ENCODE measurements at places on chromosomes 7 and 10.
A peak's percentile ranks its signal among the peaks of the same experiment; 100 is the strongest.

- no peak for DNase-seq
Measured at GRCh38 chr10:91512458-91512857, 102.3 kb downstream of the HECTD2 start.

GRCh38 chr10:29689001-29689400 lies 54.2 kb upstream of the SVIL start:
- no peak for DNase-seq

- no peak for DNase-seq
Measured at GRCh38 chr10:119845656-119846055, 27.0 kb downstream of the MCMBP start.

DNA sequence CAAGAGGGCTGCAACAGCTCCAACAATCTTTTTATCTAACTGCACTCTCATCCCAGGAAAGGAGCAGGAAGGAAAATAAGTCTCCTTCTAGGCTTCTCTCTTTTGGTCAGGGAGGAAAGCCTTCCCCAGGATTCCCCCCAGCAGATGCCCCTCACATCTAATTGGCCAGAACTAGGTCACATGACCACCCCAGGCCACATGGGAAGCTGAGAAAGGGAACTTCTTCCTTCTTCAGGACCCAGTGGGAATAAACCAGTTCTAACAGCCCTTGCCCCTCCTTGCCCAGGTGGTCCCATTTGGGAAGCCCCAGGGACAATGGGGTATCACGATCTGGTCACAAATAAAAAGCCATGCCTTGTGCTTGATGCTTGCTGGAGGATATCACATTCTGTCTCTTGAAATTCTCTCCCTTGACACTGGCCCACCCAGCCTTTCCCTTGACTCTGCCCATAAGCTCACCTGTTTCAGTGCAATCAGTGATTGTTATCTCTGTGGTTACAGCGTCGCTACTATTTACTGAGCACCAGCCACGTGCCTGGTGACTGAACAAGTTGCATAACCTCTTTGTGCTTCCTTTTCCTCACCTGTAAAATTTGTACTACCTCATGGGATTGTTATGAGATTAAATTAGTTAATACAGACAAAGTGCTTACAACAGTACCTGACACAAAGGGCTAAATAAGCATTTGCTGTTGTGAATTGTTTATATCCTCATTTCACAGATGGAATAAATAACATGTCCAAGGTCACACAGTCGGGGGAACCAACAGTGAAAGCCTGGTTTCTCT lies 9.0 kb upstream of the TACR2 start:
- no peak for DNase-seq

- no peak for DNase-seq
Measured at GRCh38 chr10:60549686-60550085, 160.0 kb upstream of the ANK3 start.

- DNase-seq: no peak
Measured at GRCh38 chr7:70681469-70682350, 450.2 kb upstream of the GALNT17 start.

DNA sequence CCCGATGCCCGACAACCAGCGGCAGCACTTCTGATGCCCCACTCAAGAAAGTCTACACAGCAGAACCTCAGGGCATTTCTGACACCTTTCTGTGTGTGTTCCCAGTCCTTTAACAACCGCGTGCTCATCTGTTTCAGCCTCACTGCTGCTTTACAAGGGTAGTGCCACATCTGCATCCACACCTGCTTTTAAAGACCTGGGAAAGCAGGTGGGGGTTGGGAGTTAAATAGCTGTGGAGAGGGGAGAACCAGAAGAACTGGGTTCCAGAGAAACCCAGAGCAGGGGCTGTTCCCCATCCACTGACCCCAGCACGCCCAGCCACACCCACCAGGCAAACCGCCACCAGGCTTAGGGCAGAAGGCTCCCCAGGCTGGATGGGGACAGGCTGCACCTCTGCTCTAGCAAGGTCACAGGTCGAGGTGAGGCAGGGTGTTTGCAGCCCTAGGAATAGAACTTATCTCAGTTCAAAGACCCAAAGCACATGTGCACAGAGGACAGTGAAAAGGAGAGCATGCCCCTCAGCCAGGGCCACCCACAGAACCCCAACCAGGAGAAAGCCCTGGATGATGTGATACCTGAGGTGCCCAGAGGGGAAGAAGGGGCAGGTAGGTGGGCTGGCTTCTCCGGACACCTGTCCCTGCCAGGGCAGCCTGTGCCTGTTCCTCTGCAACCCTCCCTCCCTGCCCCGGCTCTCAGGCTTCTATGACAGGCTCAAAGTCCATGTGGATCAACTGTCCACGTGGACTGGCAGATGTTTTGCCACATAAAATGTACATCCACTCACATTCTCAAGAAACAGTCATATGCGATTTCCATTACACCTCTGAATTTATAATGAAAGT lies 51.3 kb downstream of the COBL start:
- DNase-seq: no peak

GRCh38 chr10:79028056-79028430 lies 40.7 kb upstream of the ZMIZ1 start:
- DNase-seq: no peak

GRCh38 chr7:148939128-148939755 lies 55.2 kb upstream of the EZH2 start:
- no peak for DNase-seq

DNA sequence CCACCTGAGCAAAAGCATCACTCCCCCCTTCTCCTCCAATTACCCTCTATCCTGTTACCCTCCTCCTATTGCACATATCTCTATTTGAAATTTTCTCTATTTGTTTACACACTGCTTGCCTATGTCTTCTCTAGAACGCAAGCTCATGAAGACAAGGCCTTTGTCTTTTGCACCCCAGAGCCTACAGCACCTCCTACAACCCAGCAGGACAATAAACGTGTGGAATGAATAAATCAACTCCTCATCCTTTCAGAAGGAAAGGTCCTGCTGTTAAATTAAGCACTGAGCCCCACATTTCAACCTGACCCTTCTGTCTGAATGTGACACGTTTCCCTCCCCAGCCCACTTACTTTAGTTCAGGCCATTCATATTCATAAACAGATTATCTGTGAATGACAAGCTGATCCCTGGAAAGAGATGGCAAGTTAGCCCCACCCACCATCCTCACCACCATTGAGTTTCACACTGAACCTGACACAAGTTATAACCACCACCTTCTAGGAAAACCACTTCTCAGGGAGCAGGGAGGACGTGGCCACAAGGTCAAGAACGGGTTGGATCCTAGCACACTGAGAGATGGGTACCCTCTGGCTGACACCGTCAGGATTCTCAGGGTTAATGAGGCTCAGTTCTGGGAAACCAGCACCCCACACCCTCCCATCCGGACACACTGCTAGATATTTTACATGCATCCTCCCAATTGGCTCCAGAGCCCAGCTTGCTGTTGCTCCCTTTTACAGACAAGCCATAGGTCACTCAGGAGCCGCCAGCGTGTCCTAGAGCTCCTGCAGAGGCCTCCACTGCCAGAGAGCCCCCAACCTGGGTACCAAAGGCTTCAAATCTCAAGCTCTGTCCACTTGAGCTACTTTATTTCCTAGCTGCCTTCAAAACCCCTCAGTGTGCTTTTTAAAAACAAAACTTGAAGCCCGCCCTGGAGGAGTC lies 934 bp downstream of the PRTFDC1 start:
- no peak for DNase-seq

DNA sequence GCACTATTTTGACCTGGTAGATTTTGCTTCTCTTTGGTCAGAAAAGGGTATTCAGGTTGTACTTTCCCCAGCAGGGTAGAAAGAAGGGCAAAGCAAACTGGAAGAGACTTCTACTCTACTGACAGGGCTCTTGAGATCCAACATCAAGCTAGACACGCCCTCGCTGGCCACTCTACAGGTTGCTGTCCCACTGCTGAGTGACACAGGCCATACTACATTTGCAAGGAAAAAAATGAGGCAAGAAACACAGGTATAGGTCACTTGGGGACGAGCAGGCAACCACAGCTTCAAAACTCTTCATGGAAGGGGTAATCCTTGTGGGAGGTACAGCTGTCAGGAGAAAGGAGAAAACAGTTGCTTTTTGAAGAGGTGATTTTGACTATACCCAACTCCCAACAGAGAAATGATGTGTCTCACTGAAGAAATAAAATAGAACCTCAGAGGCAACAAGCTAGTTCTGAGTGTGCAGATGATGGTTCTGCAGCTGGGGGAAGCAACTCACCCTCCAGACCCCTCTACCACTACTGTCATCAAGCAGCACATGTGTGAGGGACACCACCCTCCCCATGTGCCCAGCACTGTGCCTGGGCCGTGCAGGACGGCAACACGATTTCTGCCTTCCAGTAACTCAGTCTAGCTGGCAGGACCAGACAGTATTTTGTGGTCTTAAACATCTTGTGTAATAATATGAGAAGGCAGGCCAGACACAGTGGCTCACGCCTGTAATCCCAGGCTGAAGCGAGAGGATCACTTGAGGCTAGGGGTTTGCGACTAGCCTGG lies 16.3 kb downstream of the AKR1B1 start:
- no peak for DNase-seq

DNA sequence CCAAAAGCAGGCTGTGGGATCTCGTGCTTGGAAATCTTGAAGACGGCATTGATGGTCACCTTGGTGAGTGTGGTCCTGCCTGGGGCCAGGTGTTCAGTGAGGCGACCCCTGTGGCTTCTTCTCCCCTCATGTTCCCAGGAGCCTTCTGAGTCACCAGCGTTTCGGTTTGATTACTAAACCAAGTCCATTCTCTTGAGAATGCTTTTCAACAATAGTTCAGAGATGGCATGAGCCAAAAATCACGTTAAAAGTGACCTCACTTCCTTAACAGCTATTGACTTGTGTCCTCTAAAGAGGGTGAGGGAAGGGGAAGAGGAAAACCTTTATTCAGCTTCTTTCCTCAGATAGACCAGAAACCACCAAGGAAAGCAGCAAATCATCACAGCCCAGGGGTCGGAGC lies 315.2 kb downstream of the GATA3 start:
- peak; percentile 73 for DNase-seq

DNA sequence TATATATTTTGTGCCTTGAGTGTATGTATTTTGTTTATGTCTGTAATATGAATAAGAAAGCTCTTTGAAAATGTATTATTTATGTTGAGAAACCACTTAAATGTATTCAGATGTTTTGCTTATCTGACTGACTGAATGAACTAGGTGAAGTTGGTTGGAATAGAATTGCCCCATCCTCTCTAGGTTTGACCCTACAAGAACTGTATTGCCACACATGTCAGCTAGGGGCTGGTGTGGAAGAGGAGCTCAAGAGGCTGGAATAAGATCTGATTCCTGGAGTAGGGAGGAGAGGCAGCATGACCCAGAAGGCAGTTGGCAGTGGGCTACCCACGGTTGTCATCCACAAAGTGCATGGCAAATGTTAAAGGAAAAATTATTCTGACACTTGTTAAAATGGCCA lies 9.1 kb downstream of the SSMEM1 start:
- no peak for DNase-seq

- no peak for DNase-seq
Measured at GRCh38 chr7:91551377-91552175, 287.3 kb downstream of the FZD1 start.
